Spinal cord (tissue), 10 donors: ENCODE measurements at places on chromosomes 1 and 21. TPM values are rescaled to one million over a fixed set of nuclear protein-coding genes. Genes with fewer than 3 reads are reported as not detected.

RER1 gene
- total RNA-seq = 83.6 TPM

CRB1 gene
- 18.1 TPM for total RNA-seq

FAM177B gene
- total RNA-seq = 0.66 TPM

TCP10L gene
- 3.0 TPM for total RNA-seq

CYYR1 gene
- 15.5 TPM for total RNA-seq

DNAI4 gene
- 71.8 TPM for total RNA-seq

LCE6A gene
- not detected for total RNA-seq

FCRL6 gene
- total RNA-seq = 0.20 TPM

PLPPR4 gene
- 13.1 TPM for total RNA-seq

NPL gene
- 14.3 TPM for total RNA-seq

S100A11 gene
- total RNA-seq = 17.7 TPM

TGFB2 gene
- total RNA-seq = 38.6 TPM

CR1 gene
- total RNA-seq = 4.0 TPM

ATG4C gene
- 27.3 TPM for total RNA-seq

SPATA1 gene
- 1.8 TPM for total RNA-seq

TMEM51 gene
- total RNA-seq = 14.4 TPM

UBL4B gene
- 0.50 TPM for total RNA-seq

SLAMF6 gene
- 0.10 TPM for total RNA-seq

TSEN15 gene
- total RNA-seq = 46.6 TPM

RNF2 gene
- 69.9 TPM for total RNA-seq

CFAP74 gene
- total RNA-seq = 0.59 TPM

TMPRSS2 gene
- 0.89 TPM for total RNA-seq

SHE gene
- 10.5 TPM for total RNA-seq

ARID4B gene
- total RNA-seq = 48.4 TPM

MORN1 gene
- 8.4 TPM for total RNA-seq
